ENCODE measurements at places on chromosomes 7 and 10.

- DNase-seq: no peak
Measured at GRCh38 chr10:36111676-36112075, 469.6 kb upstream of the FZD8 start.

DNA sequence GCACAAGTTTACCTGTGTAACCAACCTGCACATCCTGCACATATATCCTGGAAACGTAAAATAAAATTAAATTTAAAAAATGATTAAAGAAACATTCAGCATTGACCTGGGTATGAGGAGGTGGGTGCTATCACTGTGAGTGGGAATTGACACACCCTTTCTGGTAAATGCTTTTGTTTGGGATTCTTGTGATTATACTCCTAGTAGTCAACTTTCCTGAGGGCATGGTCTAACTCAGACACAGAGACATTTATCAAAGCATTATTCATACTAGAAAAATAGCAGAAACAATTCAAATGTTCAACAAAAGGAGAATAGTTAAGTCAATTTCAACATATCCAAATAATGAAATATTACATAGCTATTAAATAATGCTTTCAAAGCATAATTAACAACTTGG lies 44.2 kb downstream of the CNNM2 start:
- DNase-seq: no peak

GRCh38 chr7:142890874-142891485 lies 5.4 kb upstream of the TRPV6 start:
- DNase-seq: no peak

GRCh38 chr7:148110097-148110868 lies 480.3 kb upstream of the C7orf33 start:
- peak; percentile 14 for DNase-seq

- DNase-seq: no peak
Measured at GRCh38 chr7:107007007-107007891, 37.3 kb upstream of the PRKAR2B start.

DNA sequence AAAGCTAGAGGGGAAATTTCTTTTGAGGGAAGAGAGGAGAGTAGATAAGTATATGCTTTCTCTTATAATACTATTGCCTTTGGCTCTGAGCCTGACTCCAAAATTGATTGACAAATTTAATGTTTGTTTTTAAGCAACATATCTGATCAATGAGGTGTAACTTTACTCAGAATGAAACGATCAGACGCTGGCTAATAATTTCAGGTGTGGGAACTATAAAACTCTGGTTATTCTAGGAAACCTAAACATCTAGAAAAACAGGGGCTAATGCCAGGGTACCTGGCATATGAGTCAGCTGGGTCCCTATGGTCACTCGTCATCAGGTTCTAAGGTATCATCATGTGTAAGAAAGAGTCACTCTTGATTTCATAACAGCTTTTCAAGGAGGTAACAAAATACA lies 139.7 kb downstream of the ATE1 start:
- DNase-seq: no peak

DNA sequence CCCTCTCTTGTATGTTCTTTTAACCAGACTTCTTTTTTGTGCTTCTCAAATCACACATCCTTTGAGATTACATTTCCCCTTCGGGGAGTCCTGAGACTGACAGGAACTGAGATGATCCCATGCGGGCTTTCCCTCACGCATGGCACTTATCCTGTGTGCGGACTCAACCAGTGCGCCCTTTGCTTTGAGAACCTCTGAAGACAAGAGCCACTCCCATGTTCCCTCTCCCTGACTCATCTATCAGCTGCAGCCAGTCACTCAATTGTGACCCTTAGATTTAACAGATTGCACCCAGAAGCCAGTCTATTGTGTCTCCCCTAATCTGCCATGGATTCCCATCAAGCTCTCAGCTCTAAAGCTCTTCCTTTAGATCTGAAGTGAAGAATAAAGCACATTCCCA lies 353.9 kb upstream of the MEOX2 start:
- no peak for DNase-seq

GRCh38 chr7:36667007-36667745 lies 57.1 kb downstream of the AOAH start:
- DNase-seq: no peak

DNA sequence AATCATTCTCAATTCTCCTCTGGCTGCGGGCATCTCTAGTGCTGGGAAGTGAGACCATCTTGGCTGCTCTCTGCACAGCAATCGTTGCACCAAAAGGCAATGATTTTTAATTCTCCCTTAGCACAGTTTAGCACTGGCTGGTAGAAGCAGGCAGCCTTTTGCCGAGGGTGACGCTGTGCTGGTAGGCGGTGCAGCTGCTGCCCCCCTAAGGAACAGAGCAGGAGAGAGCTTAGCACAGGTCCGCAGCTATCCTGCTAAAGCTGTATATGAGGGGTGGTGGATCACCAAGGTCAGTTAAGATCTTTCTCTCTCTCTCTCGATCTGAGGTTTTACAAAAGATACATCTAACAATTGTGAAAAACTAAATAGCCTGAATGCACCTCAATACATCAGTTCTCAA lies 390.1 kb downstream of the GATA3 start:
- DNase-seq: peak; percentile 5

GRCh38 chr10:54800741-54801421 lies at the start of gene PCDH15:
Gene PCDH15 (minus strand): TSS chr10:54801231. CDS start chr10:54664262, 136,969 bp downstream.
- peak; percentile 79 for DNase-seq

- no peak for DNase-seq
Measured at GRCh38 chr7:108407676-108408075, 48.6 kb downstream of the NRCAM start.

DNA sequence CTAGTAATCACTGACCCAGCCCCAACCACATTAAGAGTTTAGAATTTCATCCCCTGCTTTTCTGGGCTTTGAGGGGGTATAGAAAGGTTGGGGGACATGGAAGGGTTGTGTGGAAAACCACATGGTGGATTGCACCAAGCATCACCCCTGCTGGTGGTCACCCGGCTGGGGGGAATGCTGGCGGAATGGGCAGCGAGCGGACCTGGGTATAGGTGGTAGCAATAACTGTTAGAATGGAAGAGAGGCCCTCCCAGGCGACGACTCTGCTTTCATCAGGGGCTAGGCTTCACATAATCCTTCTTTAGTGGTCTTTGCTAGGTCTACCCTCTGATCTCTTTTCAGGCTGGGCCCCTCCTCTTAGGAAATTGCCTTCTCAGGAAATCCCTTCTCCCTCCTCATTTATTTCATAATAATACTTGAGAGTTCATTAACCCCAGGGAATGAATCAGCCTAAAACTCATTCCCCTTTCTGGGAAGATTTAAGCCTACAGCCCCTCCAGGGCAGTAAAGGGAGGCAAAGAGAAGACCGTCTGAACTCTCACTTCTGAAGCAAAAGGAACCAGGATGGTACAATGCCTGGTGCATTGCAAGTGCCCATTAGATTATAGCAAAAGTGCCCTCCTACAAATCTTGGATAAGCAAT lies 90.7 kb upstream of the LEP start:
- no peak for DNase-seq

DNA sequence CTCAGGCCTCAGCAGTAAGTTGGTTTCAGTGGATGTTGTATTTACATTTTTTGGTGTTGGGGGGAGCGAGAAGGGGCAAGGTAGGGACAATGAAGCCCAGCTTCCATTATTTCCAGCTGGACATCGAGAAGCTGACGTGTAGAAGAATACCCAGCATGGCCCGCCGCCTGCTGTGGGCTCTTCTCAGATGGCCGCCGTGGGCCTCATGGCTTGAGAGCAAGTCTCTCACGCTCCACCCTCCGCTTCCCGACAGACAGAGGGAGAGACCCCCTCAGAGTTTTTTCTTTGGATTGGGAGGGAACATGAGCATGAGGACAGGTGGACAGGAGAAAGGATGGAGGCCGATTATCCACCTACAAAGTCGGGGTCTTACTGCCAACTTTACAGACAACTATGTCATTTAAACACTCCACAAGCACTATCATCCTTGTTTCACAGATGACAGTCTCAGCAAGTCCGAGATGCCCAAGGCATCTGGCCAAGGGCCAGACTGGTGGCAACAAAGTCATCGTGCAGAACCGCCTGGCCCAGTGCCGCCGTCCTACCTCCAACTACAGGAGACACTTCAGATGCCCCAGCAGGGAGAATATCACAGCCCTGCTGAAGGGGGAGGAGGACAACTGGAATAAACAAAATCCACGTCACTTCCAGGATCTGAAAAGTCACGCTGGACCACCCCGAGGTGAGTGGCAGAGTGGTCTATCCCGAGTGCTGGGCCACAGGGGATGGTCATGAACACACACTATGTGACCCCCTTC lies 195.9 kb downstream of the DIP2C start:
- DNase-seq: no peak

GRCh38 chr10:28181478-28182096 lies 121.3 kb downstream of the MPP7 start:
- DNase-seq: no peak

DNA sequence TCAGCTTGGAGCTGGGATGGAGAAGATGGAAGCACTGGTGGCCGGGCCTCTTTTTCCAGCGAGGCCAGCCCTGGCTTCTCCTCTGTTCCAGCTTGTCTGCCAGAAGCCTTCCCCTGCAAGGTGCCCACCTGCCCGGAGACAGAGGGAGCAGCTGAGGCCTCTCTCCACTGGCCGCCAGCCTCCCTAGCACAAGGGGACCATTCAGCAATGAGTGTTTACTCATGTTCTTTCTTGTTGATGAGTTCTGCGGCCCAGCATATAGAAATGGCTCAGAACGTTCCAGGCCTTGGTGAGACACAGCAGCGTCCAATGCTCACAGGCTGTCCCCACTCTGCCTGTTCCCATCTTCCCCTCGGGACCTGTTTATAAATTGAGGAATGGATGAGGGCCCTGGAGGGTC lies 47.3 kb downstream of the CHST3 start:
- no peak for DNase-seq

- no peak for DNase-seq
Measured at GRCh38 chr10:107666214-107666613, 501.7 kb upstream of the SORCS1 start.

DNA sequence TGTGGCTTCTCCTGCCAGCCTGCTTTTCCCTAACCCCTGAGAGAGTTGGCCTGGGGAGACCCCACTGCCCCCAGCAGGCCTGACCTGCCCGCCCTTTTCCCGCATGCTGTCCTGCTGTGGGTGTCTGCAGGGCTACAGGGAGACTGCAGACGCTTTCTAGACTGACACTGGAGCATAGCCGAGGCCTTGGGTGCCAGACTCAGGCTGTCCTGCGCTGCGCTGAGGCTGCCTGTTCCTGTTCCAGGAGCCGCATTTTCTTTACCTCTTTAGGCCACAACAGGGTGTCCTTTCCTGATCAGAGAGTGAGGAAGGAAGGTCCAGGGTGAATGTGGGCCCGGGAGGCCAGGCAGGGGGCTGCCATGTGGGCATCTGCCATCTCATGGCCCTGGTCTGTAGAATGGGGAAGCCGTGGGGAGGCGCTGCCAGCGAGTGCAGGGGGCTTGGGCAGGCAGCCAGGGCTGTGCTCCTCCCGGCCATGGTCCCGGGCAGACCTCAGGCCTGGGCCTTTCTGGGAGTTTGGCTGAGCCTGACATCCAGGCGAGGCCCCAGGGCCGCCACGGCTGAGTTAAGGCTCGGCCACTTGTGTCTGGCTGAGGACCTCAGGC lies 3.6 kb downstream of the PWWP2B start:
- no peak for DNase-seq

- no peak for DNase-seq
Measured at GRCh38 chr7:127177156-127177555, 75.6 kb downstream of the GRM8 start.

Measured in NCI-H82 (cell line).